Mesendoderm (in vitro differentiated cells): ENCODE measurements at places on chromosomes 6 and 20.

DNA sequence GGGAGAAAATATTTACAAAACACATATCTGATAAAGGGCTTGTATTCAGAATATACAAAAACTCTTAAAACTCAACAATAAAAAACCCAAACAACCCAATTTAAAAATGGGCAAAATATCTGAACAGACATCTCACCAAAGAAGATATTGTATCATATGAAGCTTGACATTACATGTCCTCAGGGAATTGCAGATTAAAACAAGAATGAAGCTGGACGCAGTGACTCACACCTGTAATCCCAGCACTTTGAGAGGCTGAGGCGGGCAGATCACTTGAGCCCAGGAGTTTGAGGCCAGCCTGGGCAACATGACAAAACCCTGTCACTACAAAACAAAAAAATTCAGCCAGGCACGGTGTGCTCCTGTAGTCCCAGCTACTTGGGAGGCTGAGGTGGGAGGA, 135.4 kb upstream of the AKIRIN2 start:
- no peaks in the 10 kb centered on the region for H3K36me3 ChIP-seq
- no peak overlapping the region for H3K27ac ChIP-seq
- H3K27me3 ChIP-seq, result no peaks in the 10 kb centered on the region
- H3K4me1 ChIP-seq, result no peaks in the 10 kb centered on the region
- no peak for DNase-seq

DNA sequence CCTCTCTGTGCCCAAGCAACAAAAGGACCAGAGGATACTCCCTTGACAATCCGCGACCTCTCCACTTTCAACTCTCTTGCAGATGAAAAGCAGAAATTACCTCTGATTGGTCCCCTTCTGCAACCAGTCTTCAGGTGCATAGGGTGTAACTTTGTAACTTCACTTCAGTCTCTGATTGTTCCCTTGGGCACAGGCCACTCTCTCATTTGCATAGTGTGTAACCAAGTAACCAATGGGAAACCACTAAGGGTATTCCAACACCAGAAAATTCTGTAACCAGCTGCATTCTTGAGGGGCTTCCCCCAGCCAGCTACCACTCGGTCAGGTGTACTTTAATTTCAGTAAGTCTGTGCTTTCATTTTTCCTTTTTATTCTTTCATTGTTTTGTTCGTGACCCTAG, 4.4 kb upstream of the RAET1L start:
- DNase-seq, result no peak
- H3K36me3 ChIP-seq, result no peaks in the 10 kb centered on the region
- H3K27ac ChIP-seq, result no peak overlapping the region
- no peaks in the 10 kb centered on the region for H3K4me1 ChIP-seq

DNA sequence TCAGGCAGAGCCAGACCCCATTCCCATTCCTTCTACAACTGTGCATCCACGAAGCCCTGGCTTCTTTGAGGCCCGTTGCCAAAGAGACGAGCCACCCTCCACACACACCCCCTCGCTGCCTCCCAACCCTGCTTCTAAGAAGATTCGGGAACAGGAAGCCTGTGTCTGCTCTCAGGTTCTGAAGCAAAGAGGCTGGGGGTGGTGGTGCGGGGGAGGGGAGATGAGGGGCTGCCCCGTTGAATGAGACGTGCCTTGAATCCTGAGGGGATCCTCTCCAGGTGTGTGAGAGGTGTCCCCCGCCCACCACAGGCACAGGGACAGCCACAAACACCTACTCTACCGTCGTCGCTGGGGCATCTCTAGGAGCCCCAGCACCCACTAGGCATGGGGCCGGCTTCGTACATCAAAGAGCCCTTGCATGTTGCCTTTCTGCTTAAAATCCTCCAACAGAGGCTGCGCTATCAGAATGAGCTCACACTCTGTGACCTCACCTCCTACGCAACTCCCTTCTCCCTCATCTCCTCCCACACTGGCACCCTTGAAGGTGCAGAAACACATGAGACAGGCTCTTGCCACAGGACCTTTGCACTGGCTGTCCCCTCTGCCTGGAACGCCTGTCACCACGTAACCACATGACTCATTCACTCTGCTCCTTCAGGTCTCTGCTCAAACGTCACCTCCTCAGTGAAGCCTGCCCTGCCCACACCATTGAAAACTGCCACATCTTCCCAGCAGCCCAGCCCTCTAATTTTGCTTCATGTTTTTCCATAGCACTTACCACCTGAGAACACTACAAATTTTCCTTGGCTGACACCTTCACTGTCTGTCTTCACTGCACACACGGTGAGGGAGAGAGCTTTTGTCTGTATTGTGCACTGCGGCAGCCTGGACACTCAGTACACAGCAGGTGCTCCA, 58.5 kb downstream of the PREX1 start:
- no peaks in the 10 kb centered on the region for H3K36me3 ChIP-seq
- no peak overlapping the region for H3K27ac ChIP-seq
- peak; percentile 33 for DNase-seq

- no peak overlapping the region for H3K4me3 ChIP-seq
- H3K4me1 ChIP-seq, result peaks cover 2% of the 10 kb centered on the region
- H3K36me3 ChIP-seq, result no peaks in the 10 kb centered on the region
- no peak overlapping the region for H3K27ac ChIP-seq
- no peaks in the 10 kb centered on the region for H3K27me3 ChIP-seq
These were observed 501.6 kb upstream of the MAP3K7 start for GRCh38 chr6:91088515-91088914.

DNA sequence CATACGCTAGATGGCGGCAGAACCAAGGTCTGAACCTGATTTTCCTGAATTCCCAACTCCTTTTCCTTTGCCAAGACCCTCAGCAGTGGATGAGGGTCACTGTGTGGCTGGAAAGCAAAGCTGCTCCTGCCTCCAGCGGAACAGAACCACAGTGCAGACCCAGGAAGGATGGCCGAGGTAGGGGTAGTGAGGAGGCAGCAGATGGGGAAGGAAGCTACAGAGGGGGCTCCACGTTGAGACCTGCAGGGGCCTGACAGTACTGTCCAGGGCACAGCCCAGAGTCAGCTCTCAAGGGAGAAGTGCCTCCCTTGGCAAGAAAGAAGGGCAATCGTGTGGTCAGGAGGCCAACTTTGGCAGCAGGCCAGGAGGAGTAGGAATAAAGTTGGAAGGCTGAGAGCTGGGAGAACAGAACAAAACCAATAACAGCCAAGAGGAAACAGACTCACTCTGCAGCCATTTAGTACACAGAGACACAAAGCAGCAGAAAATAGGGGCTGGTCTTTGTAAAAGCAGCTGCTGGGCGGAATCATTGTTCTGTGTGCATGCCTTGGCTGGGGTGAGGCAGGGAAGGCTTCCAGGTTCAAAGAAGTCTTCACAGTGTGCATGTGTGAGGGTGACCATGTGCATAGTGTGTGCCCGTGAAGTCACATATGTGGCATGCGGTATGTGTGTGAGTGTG, 3.1 kb downstream of the GABRR2 start:
- H3K4me1 ChIP-seq, result no peaks in the 10 kb centered on the region
- no peaks in the 10 kb centered on the region for H3K27me3 ChIP-seq
- DNase-seq, result peak; percentile 90
- H3K36me3 ChIP-seq, result no peaks in the 10 kb centered on the region

GRCh38 chr20:34110025-34110744, 1.9 kb downstream of the EIF2S2 start:
- DNase-seq, result no peak
- peaks cover 3% of the 10 kb centered on the region for H3K4me1 ChIP-seq
- peak overlapping the region; percentile 74 for H3K4me3 ChIP-seq
- peaks cover under 1% of the 10 kb centered on the region for H3K36me3 ChIP-seq
- no peak overlapping the region for H3K27ac ChIP-seq
- no peaks in the 10 kb centered on the region for H3K27me3 ChIP-seq

GRCh38 chr20:12591949-12592470, 416.8 kb upstream of the SPTLC3 start:
- no peaks in the 10 kb centered on the region for H3K36me3 ChIP-seq
- no peaks in the 10 kb centered on the region for H3K27me3 ChIP-seq
- H3K4me1 ChIP-seq, result peaks cover 4% of the 10 kb centered on the region
- no peak overlapping the region for H3K27ac ChIP-seq
- peak; percentile 78 for DNase-seq

DNA sequence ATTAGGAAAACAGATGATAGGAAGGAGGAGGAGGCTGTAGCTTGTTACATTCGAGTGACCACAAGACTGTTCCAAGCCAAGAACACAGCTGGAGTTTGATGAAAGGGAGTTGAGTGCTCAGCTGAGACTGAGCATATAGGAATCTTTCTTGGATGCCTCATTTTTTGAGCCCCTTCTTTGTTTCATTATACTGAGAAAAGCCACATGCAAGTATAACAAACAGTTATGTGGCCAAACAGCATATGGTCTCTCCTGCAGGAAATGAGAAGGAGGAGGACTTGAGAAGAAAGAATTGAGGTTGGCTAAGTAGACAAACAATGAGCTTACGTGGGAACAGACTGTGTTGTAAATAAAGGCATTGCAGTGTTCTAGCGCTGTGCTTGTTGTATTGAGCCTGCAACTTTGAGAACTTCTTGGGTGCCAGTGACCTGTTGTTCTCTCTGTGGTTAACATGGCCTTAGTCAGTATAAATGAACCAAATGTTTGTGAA, 78.3 kb downstream of the AKAP7 start:
- no peaks in the 10 kb centered on the region for H3K36me3 ChIP-seq
- H3K27ac ChIP-seq, result no peak overlapping the region
- no peaks in the 10 kb centered on the region for H3K27me3 ChIP-seq
- no peak for DNase-seq

- H3K27ac ChIP-seq, result no peak overlapping the region
- H3K4me3 ChIP-seq, result no peak overlapping the region
- no peak for DNase-seq
- H3K27me3 ChIP-seq, result no peaks in the 10 kb centered on the region
These were observed 108.2 kb downstream of the NOL4L start for GRCh38 chr20:32476684-32477593.
